ENCODE measurements at places on chromosomes 2 and 18.

DNA sequence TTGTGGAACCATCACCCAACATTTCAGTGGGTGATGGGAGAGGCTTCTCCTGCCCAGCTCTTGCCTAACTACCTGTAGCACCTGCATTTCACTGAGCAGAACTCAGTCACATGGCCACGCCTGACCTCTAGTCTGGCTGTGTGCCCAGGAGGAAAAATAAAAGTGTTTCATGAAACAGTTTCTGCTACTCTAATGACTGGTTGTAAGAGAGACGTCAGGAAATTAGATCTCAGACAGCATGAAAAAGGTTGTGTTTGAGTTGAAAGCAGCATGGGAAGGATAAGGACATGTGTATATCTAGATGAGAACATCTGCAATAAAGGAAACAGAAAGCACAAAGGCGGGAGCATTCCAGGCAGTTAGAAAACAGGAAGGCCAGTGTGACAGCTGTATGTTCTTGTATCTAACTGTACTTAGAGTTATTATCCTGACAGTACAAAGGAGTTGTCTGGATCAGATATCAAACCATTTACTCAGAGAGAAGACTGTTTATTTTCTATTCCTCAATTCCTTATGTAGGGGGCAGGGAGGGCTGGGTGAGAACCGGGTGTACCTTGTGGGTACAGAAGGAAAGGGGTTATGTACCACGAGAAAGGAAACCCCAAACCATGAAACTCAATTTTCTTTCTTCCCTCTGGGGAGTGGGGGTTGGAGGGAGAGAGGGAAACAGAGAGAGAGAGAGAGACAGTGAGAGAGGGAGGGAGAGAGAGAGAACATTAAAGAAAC is 307.4 kb upstream of the VWC2L start:
- DNase-seq: no peak

GRCh38 chr18:55354795-55355194 is 233.2 kb downstream of the TCF4 start:
- DNase-seq: no peak

DNA sequence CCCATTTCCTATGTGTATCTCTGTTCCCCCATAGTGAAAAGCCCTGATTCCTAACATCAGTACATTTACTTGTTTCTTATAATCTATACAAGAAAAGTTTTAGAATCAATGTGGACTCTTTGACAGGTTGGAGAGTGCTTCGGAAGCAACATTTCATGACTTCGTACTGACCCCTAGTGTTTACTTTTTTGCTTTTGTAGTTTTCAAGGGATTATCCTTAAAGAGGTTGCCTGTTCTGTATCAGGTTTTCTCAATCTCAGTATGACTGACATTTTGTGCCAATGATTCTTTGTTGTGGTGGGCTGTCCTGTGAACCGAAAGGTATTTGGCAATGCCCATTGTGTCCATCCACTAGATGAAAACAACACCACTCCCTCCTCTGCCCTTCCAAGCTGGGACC is 43.3 kb upstream of the SERPINB2 start:
- no peak for DNase-seq

DNA sequence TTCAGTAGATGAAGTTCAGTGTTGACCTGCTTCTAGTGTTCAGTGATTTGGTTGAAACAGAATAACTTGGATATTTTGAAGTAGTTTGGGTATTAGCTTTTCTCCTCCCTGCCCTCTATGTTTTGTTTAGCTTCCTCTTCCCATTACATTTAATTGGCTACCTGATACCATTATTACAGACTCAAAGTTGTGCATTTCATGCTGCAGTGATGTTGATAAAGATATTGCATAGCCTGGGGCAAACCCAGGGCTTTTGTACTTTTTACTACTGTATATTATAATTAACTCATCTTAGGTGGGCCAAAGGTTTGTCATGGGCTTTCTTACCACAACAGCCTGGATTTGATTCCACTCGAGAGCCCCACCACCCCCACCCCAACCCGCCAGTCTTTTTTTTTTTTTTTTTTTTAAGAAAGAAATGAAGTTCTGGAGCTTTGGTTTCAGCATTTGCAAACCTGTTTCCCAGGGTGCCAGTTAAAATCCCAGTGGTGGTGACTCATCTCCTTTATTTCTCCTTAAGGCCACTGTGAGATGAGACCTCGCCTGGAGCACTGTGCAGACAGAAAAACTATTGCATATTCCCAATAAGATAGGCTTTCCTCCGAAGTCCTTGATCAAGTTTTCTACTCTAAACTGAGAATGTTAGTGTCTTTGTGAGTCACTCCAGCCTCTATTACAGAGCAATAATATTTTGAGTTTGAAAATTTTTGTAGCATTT is 393.7 kb upstream of the FANCL start:
- DNase-seq: no peak

DNA sequence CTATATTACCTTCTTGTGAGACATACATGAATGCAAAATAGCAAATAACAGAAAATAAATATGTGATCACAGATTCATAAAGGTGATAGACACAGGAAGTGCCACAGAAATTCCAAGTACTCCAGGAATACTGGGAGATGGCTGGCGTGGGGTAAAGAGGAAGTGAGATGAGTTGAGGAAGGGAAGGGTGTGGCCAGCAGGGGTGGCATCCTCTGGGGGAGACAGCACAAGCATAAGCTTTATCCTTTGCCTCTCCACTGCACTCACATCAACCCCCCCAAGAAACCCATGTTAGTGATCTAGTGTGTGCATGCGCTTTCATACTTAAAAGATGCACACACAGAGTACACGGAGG is 94.8 kb upstream of the B3GNT7 start:
- no peak for DNase-seq

DNA sequence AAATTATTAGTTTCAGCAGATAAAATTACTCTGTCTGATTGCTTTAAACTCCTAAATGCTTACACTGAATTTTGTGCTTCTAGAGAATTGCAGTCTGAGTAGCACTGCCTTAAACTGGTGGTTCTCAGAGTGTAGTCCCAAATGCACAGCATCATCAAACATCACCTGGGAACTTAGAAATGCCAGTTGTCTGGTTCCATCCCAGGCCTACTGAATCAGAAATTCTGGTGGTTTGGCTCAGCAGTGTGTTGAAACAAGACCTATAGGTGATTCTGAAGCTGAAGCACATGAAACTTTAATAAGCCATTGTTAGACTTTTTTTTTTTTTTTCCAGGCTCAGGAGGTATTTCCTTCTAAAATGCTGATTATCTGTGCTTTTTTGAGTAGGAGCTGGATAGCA is 22.0 kb downstream of the EPC2 start:
- no peak for DNase-seq

- DNase-seq: no peak
Measured at GRCh38 chr2:73601780-73602179, 40.4 kb downstream of the NAT8 start.

DNA sequence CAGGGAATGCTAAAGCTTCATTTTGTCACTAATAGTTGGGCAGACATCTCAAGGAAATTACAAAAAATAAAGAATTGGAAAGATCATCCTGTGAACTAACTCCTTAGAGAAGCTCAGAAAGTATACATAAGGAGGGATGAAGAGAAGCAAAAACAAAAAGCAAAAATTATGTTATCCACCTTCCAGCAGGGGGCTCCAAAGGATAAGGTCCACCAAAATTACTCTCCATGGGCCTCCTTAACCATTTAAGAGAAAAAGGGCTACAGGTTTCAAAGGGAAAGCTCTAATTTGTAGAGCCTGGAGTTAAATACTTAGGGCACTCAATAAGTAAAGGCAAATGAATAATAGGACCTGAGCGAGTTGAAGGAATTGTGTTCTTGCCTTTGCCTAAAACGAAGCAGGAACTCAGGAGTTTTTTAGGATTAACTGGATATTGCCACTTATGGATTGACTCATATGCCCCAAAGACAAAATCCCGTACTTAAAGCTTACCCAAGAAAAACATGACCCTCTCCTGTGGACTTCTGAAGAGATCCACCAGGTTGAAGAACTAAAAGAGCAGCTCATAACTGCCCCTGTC is 1167.9 kb downstream of the DSC3 start:
- DNase-seq: no peak

GRCh38 chr2:20434588-20435294 is 12.1 kb upstream of the RHOB start:
- DNase-seq: no peak

- DNase-seq: no peak
Measured at GRCh38 chr18:6943143-6943542, 174.5 kb downstream of the LAMA1 start.

GRCh38 chr2:240730501-240731177 is 39.0 kb downstream of the AQP12A start:
- no peak for DNase-seq

DNA sequence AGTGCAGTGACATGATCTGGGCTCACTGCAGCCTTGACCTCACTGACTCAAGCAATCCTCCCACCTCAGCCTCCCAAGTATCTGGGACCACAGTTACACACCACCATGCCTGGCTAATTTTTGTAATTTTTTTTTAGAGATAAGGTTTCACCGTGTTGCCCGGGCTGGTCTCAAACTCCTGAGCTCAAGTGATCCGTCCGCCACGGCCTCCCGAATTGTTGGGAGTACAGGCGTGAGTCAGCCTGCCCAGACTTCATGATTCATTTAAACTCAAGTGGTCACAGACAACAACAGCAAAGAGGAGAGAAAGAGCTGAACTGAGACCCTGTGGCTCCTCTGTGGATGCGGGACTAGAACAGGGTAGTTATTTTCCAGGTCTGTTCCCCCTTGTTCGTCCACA is 83.0 kb downstream of the TSHZ1 start:
- DNase-seq: no peak

Data from brain pericyte (primary cell).